ENCODE measurements at places on chromosomes 4 and X.

DNA sequence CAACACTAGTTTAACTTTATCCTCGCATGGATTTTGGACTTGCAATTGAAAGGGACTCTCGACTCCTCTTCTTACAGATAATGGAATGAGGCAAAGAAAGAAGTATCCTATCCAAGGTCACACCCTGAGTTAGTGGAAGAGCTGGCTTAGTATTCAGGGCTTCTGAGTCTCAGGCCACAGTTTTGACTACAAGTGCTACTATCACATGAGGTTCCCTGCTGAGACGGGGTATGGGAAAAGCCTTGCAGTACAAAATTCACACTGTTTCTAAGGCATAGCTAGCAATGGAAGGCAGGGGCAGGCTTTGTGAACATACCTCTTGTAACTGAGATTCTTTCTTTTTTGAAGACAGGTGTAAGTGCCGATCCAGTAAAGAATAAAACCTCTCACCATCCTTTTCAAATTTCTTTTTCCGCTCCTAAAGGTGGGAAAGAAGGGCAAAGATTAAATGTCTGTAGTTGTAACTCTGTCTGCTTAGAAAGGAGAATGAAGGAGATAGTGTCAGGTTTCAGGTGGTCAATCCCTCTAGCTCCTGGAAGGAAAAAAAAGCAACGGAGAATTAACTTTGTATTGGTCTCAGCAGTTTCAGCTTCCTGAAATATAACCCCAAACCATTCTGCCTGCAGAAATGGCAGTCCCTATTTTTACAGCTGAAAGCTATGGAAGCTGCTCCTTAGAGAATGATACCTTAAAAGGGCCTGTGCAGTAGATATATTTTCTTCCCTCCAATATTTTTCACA is 199.0 kb downstream of the OPHN1 start:
- no peak for DNase-seq

DNA sequence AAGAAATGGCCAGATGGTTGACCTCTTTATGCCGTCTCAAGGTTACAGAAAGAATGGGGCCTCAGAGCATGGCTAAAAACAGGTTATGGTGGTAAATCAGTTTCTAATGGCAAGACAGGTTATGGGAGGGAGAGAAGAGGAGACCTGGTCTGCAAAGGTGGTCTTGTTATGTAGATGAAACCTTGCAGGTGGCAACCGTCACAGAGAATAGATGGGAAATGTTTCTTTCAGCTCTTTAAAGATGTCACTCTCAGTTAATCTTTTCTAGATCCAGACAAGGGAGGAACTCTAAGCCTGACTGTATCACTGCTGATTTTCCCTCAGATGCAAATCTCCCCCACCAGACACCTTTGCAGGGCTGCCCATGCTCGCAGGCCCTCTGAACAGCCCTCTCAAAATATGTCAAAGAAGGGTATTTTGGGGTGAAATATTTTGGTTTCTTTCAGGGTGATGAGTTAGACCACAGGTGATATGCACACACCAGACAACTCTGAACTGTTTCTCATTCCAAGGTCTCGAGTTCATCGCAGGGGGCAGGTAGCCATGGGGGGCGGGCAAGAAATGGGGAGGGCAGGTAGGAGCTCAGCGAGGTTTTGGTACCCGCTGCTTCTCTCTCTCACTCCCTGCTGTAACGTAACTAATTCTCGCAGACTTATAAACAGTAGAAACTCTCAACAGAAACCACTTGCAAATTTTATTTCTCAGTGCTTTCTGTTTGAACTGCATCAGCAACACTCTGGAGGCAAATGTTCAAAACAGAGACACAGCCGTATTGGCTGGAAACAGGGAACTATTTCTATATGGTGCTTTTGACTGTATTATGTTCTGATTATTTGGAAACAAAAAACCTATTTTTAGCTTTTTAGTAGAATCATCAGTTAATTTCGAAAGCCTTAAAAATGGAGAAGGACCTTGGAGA is 32.4 kb downstream of the CASP3 start:
- no peak for DNase-seq

DNA sequence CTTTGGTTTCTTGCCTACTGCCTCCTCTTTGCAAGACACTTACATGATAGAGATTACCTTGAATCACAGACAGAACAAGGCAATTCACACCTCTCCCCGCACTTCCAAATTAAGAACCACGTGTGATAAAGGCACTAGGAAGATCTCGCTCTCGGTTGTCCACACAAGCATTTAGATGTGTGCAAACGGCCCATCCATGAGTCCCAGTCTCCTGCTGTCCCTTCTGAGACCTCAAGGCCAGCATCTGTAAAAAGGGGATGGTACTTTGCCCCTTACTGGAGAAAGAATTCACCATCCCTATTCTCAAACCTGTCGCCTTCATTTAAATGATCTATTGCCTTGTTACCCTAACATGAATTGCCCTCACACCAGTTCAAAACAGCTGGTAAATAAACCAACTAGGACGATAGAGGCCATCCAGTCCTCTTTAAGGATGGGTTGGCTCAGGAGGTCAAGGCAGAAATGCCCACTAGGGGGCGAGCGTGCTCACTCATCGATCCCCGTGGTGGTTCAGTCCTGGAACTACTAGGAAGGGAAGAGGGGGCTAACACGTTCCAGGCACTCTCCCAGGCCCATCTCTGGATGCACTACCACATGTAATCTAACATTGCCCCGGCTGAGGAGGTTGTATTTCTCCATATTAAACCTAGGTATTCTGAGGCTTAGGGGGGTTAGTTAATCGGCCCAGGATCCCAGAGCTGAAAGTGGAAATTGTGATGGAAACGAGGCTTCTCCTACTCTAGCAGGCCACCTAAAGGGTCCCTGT is 95.8 kb downstream of the DHX15 start:
- DNase-seq: peak; percentile 62

DNA sequence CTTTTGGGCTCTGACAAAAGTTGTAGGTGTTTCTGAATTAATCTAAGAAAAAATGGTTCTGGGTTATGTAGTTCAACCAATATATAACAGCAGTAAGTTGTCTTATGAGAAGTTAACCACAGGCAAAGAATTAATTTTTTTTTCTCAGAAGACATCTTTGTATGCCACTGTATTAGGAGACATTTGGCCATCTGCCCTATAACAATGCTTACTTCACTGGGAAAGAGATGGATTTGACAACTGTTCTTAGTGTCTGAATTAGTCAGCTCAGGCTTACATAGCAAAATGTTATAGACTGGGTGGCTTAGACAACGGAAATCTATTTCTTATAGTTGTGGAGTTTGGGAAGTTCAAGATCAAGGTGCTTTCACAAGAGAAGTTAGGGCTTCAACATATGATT is 508.1 kb downstream of the STIM2 start:
- no peak for DNase-seq

- DNase-seq: peak; percentile 14
These were observed 93.0 kb downstream of the TSPAN7 start for GRCh38 chrX:38654302-38654701.

DNA sequence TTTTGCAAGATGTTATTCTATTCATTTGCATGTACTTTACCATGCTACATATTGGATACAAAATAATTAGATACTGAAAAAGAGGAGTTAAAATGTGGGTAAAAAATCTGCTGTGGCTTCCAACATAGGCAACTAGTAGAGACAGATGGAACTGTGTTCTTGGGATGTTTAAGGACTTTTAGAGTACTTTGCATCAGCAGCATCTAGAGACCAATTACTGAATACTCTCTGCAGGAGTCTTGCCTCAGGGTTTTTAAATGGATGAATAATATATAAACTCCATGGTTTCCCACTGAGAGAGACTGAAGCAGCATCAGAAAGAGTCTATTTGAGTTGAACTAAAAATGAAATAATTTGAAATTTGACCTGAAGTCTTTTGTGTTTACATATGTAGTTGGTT is 676.7 kb downstream of the GALNTL6 start:
- DNase-seq: no peak

GRCh38 chr4:40334591-40335524 is at the start of gene CHRNA9:
Gene CHRNA9, plus strand, starts transcription at chr4:40335333. Its CDS starts 135 bp downstream, at chr4:40335468.
- no peak for DNase-seq

GRCh38 chrX:73851014-73852009 is 288.3 kb downstream of the CHIC1 start:
- DNase-seq: peak; percentile 96
